ENCODE measurements at places on chromosomes 6 and 20. TPM values are rescaled to one million over a fixed set of nuclear protein-coding genes. Genes with fewer than 3 reads are reported as not detected.

ZSWIM3 gene
- 3.3 TPM for total RNA-seq

- DNase-seq: no peak
Measured at GRCh38 chr6:34462551-34462971, 3.3 kb upstream of the PACSIN1 start.

MC3R gene
- total RNA-seq: not detected

CFB gene
- 3.8 TPM for total RNA-seq

GRCh38 chr6:157383471-157383870 lies 2.5 kb downstream of the ZDHHC14 start:
- no peak for DNase-seq

DNA sequence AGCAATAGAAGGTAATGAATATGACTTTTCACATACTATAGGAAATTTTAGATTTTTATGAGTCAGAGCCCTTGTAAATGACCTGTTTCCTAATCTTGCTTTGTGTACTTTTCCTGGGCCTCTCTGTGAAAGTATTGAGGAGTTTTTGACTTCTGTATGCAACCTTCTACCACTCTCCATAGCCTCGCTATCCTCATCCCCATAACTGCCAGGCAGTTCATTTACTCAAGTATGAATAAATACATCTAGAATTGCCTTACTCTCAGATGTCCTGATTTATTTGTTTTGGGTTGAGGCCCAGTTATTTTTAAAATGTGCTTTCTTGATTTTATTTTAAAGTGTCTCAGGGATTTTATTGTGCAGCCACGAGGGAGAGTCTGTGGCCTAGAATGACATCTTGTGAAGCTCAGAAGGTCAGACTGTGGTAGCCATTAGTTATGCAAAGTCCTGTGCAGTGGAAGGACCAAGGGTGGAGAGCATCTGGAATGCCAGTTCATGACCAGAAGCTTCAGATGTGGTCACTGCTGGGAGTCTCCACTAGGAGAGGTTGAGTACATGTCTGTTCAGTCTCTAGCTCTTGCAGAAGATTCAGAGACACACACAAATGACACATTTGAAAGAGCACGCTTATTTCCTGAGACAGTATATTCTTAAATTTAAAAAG lies 346.2 kb upstream of the IMPG1 start:
- no peak for DNase-seq

- DNase-seq: no peak
Measured at GRCh38 chr6:53306819-53307347, 41.9 kb downstream of the ELOVL5 start.

GRCh38 chr20:18689557-18689956 lies 101.7 kb downstream of the DTD1 start:
- no peak for DNase-seq

DNA sequence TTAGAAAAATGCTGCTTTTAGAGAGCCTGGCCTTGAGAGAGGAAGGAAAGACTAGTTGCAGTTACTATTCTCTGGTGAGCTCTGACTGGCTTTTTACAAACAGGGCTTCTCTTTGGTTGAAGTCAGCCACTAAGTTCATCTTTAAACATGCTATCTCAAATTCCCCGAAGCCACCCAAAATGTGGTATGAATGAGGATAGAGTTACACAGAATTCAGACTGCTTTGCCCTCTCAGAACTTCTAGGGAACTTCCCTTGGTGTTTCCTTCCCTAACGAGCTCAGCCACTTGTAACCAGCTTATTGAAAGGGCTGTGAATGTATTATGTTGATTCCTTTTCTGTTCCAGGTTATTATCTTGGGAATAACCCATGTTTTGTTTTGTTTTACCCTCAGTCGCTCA lies 73.5 kb downstream of the EFHC1 start:
- DNase-seq: no peak

DNA sequence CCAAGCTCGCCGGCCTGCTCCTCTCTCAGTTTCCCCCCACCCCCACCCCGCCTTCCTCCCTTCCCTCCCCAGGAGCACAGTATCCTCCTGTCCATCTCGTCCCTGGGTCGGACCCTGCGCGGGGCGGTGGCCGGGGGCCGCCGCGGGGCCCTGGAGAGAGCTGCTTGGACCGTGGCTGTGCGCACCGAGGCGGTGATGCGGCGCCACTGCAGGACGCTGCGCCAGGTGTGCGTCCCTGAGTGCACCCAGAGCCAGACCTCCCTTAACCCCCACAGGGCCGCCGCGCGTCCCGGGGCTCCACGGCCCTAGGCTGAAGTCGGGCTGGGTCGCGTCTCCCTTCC lies 2.2 kb downstream of the C20orf204 start:
- DNase-seq: no peak

Measured in gastrocnemius medialis (tissue), 4 donors.